Mammary microvascular endothelial cell (primary cell): ENCODE measurements at places on chromosomes 11 and 22. TPM values are rescaled to one million over a fixed set of nuclear protein-coding genes. Genes with fewer than 3 reads are reported as not detected.

The RASD2 gene
- total RNA-seq: not detected in 2 replicates

The SLC25A18 gene
- total RNA-seq: not detected in 2 replicates

The MMP7 gene
- total RNA-seq: not detected in 2 replicates

The APOL3 gene
- total RNA-seq: 115 and 119 TPM in 2 replicates

The FGF3 gene
- not detected in 2 replicates for total RNA-seq

The TRIM48 gene
- total RNA-seq: not detected in 2 replicates

The RAB36 gene
- total RNA-seq: 0.73 and 1.3 TPM in 2 replicates

The NPAS4 gene
- total RNA-seq: not detected in 2 replicates

The C11orf16 gene
- not detected in 2 replicates for total RNA-seq

The CARNS1 gene
- total RNA-seq: not detected in 2 replicates

The GGT1 gene
- total RNA-seq: 2.5 and 4.8 TPM in 2 replicates

The MCHR1 gene
- not detected in 2 replicates for total RNA-seq

The C11orf86 gene
- total RNA-seq: not detected in 2 replicates
